Adrenal gland (tissue), 19 donors: ENCODE measurements at places on chromosomes 5 and 9.
A peak's percentile ranks its signal among the peaks of the same experiment; 100 is the strongest.

- DNase-seq, result no peak
These were observed 476.8 kb upstream of the C9orf72 start for GRCh38 chr9:28050046-28050445.

- no peak for DNase-seq
These were observed 486.8 kb downstream of the PSAT1 start for GRCh38 chr9:78783743-78784142.

- DNase-seq, result no peak
These were observed 38.8 kb upstream of the NDFIP1 start for GRCh38 chr5:142069606-142070399.

DNA sequence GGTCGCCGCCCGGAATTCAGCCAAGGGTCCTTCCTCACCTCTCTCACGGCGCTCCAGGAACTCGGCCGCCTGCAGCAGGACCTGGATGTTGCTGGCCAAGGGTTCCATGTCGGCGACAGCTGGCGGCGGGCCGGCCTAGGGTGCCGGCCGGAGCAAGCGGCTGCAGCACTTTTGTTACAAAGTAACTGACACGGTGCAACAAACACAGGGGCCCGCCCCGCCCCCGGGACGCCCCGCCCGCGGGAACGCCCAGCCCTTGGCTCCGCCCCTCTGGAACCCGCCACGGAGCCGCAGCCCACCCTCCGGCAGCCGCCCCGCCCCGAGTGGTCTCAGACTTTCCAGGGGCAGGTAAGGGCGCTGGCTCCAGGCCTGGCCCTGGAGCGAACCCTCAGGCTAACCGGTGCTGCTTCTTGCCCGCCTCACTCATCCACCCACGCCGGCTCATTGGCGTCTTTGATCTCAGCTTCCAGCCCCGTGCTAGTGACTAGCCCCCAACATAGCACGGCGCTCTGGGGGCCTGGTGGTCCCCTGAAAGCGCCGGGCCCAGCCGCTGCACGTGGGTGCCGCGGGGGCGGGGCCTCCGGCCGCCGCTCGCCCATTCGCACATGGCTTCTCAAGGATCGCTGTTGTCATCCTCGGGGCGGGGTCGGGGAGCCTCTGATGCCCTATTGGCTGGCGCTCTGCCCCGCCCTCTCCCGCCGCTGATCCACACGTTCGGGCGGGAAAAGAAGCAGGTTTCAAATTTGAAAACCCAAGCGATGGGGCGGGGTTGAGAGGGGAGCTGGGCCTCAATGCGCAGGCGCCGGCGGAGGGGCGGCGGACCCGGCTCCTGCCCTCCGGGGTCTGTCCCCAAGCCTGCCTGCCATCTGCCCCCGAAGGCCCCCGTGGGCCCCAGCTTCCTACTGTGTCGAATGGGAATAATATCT, at the start of gene MXD3:
Gene MXD3, minus strand, starts transcription at position 176 of the 926 bp plus-strand sequence. Its CDS starts 68 bp downstream, at position 108.
- peak; percentile 98 for DNase-seq

- no peak for DNase-seq
These were observed 35.8 kb upstream of the TLX3 start for GRCh38 chr5:171272996-171273970.

DNA sequence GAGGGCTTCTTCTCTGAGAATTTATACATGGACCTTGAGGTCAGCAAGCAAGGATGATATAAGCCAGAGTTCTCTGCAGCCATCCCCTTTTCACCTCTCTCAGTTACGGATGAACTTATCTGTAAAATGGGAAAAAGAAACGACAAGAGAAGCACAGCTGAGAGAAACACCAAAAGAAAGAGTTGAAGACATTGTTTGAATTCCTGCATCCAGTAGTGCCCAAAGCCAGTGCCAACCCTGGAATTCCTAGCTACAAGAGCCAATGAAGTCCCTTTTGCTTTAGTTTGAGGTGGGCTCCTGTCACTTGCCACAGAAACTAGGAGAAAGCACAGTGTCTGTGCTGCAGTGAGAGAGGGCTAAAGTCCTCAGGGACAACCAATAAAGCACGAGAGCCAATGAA, 6.6 kb upstream of the MOB3B start:
- DNase-seq, result no peak

GRCh38 chr5:79694183-79694582, 4.5 kb downstream of the CMYA5 start:
- DNase-seq, result no peak

DNA sequence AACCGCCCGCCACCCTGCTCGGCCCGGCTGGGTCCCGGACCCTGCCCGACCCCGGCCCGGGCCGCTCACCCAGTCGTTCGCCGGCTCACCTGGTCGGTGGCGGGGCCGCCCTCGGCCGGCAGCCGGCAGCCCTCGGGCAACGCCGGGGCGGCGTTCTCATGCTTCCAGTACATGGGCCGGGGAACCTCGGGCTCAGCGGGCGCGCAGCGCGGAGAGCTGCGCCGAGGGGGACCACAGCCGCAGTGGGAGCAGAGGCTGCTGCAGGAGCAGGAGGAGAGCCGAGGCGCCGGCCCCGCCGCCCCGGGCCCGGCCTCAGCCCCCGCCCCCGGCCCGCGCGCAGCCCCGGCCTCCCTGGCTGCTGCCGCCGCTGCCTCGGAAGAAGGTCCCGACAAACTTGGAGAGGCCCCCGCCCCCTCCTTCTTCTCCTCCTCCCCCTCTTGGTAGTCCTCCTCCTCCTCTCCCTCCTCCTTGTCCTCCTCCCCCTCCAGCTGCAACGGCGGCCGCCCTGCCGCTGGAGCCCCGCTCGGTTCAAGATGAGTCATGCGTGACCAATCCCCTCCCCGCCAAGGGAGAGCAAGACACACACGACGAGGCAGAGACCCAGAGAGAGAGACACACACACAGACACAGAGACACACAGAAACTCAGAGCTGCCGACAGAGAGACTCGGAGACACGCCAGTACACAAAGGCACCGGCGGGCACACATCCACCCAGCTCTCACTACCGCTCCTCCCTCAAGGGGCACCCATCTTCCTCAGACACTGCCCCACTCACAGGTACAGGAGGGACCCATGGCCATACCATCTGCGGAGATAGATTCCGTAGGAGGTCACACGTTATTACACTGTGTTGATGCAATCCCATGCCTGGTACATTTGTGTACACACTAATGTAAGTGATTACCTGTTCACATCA, at the start of gene LHX6:
Gene LHX6, minus strand, starts transcription at position 390 of the 917 bp plus-strand sequence. Its CDS starts 217 bp downstream, at position 173.
- DNase-seq, result peak; percentile 46

DNA sequence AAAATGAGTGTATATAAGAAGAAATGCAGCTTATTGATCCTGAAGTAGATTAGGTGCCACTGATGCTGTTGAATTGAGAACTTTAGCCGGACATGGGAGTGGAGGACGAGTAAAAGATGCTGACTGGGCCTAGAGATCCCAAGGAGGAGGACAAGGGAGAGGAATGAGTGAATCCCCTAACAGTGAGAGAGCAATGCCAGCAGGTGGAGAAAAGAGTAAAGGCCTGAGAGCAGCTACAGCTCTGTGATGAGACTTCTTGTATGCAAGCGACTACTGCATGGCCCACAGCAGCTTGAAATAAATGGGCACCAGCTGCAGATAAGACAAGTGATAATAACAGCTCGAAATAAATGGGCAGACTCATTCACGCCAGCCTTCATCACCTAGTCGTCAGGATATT, 44.5 kb upstream of the JMY start:
- no peak for DNase-seq

DNA sequence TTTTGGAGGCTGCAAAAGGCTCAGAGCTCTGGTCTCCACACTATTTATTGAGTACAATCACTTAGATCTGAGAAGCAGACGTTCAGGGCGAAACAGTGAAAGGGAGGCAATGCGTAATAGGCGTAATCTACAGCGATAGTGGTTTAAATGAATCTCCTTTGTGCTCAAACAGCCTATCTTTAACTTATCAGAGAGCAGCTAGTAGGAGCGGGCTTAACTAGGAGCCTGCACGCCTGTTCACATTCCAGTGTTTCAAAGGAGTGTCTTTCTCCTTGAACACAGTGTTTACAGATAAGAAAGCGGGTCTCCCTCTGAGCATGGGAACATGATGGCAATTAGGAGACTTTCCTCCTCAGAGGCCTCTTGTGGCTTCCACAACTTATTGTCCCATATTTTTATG, 49.4 kb downstream of the AP3B1 start:
- no peak for DNase-seq

- DNase-seq, result no peak
These were observed 284.2 kb upstream of the ADAMTS16 start for GRCh38 chr5:4855880-4856279.

GRCh38 chr5:33650911-33651310, 210.1 kb downstream of the TARS1 start:
- no peak for DNase-seq

- DNase-seq, result no peak
These were observed 1111.8 kb downstream of the TAF11L14 start for GRCh38 chr5:18745988-18746615.

GRCh38 chr9:137460363-137461315, 1.5 kb upstream of the NSMF start:
- DNase-seq, result peak; percentile 15

- DNase-seq, result no peak
These were observed 1.3 kb downstream of the KCNN2 start for GRCh38 chr5:114362977-114363761.

- peak; percentile 80 for DNase-seq
These were observed 452.0 kb upstream of the ZNF608 start for GRCh38 chr5:125198270-125198974.

- no peak for DNase-seq
These were observed 6.3 kb downstream of the IFNA21 start for GRCh38 chr9:21160178-21160577.

GRCh38 chr9:34519321-34520020, 3.3 kb downstream of the ENHO start:
- no peak for DNase-seq

DNA sequence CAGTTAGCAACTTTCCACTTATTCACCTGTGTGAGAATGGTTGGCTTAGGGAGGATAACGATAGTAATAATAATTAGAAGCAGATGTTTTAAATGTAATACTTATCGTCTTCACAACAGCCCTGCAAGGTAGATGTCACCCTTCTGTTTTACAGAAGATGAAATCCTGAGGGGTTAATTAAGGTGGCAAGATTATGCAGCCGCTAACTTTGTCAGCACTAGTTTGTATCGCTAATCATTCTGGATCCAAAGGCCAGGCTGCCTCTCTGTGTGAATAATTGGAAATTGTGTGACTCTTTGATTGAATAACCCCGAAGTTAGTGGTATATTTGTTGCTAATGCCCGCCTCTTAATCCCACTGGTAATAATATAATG, 635 bp downstream of the IFT74 start:
- DNase-seq, result no peak

- DNase-seq, result no peak
These were observed 122.3 kb upstream of the POC5 start for GRCh38 chr5:75839547-75839946.

DNA sequence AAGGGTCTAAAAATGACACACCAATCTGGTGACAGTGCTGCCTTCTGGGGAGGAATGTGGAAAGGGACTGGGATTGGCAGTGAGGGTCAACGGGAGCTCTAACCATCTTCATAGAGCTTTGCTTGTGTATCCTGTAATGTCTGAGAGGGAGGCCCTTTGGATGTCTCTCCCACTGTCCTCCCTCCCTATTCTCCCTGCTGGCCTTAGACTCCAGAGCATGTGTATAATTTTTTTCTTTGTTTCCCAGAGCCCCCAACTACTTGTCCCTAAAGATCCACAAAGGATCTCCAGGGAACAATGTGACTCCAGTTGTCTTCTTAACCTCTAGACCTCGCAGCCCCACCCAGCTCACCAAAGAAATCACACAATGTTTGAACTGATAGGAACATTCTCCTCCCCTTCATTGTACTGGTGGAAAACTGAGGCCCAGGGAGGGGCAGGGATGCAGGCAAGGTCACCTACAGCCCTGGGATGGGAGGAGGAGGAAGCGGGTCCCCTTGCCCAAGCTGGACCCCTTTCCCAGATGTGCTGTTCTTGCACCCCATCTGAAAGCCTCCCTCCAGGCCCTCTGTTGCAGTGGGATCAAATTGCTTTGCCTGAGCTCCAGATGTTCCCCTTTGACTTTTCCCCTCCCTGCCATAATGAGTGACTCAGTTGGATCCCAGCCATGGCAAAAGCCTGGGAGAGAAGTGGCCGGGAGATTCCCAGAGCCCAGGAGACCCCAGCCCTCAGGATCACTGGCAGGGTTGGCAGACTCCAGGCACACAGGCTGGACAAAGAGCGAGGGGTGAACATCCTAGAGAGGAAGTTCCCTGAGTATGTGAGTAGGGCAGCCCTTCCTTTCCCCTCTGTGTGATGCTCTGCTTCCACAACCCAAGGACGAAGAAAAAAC, 21.8 kb downstream of the SPARC start:
- peak; percentile 48 for DNase-seq

DNA sequence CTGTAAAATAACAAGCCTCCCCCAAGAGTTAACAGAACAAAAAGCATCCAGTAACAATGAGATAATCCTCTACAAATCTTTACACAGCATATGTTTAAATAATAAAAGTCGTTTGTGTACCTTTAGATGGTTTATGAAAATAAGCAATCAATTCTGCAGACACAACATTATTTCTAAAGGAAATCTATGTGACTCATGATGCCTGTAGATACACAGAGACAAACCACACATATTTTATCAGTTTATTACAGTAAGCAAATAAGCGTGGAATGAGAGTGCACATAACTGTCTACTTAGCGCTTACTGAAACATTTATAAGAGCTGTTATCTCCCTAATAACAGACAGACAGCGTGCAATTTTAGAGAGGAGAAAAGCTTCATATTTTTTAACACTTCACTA, 243.6 kb downstream of the AP3B1 start:
- DNase-seq, result no peak

- DNase-seq, result no peak
These were observed 4.3 kb downstream of the ERAP2 start for GRCh38 chr5:96880444-96881164.

DNA sequence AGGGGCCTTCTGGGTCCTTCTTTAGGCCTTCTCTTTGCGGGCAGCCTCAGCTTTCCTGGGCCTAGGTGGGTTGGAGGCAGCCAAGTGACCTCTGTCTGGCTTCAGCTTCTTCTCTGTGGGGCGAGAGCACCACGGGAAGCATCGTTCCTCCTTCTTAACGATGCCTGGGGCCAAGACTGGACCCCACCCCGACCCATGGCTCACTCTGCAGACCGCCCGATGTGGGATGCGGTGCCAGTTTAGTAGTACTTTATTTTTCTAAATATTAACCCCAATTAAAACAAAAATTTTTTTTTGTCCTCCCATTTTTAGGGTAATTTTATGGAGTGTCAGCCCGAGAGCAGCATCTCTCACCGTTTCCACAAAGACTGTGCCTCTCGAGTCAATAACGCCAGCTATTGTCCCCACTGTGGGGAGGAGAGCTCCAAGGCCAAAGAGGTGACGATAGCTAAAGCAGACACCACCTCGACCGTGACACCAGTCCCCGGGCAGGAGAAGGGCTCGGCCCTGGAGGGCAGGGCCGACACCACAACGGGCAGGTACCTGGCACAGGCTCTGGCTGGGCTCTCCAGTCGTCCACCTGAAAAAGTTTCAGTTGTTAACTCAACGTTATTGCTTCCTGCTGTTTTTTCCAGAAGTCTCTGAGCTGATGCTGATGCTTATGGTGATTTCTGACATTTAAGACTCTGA, 101.1 kb upstream of the CACNA1B start:
- no peak for DNase-seq

GRCh38 chr5:65084795-65085515, 316.2 kb downstream of the CWC27 start:
- no peak for DNase-seq

- DNase-seq, result no peak
These were observed 10.9 kb upstream of the CLIC3 start for GRCh38 chr9:137007108-137007815.
